Substantia nigra (tissue), 51 donors: ENCODE measurements at places on chromosomes 7 and 10.

- DNase-seq: no peak
Observed at GRCh38 chr10:121675344-121675743, 77.1 kb upstream of the FGFR2 start.

GRCh38 chr10:90925079-90926029 lies 4.5 kb upstream of the ANKRD1 start:
- DNase-seq: no peak

DNA sequence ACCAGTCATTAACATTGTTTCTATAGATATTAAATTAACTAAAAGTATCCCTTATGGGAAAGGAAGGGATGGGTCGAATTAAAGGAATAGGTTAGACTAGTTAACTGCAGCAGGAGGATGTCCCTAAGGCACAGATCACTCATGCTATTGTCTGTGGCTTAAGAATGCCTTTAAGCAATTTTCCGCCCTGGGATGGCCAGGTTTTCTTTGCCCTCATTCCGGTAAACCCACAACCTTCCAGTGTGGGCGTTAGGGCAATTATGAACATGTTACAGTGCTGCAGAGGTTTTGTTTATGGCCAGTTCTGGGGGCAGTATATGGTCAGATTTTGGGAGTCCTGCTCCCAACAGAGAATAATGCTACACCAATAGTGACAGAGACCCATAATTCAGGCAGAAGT lies 139.3 kb upstream of the CDK13 start:
- DNase-seq: no peak

- no peak for DNase-seq
Observed at GRCh38 chr7:38411404-38411803, 138.0 kb upstream of the TARP start.

- DNase-seq: no peak
Observed at GRCh38 chr7:18461785-18462467, 33.6 kb upstream of the HDAC9 start.

DNA sequence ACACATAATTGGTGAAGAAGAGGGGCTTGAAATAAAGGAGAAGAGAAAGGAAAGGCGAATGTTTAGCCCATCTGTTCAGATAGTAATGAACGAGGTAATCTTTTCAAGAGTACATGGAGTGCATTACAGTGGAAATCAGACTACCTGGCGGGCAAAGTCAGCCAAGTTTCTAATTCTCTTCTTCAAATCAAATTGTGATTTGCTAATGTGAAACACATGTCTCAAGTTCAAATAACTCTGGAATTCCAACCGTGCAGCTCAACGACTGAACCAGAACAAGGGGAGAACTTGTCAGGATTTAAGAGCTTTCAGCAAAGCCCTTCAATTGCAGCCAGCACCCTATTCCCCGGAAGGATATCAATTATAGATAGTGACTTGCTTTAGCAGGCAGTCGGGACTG lies 216.9 kb downstream of the GLI3 start:
- DNase-seq: no peak

GRCh38 chr10:97328646-97329453 lies 5.7 kb downstream of the FRAT2 start:
- no peak for DNase-seq

DNA sequence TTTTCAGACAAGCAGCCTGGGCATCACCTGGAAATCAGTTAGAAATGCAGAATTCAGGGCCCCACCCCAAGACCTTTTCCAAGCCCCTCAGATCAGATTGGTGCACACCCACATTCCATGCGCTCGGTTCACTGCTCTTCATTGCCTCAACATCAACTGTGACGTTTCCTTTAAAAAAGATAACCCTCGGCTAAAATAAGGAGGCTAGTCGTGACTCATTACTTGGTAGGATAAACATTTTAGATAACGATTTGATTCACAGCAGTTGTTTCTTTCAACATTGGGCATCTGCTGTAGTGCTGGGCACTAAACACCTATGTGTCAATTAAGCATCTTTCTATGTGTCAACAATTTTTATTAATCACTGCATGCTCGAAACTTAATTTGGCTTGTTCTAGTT lies 191.1 kb upstream of the LRGUK start:
- no peak for DNase-seq

GRCh38 chr7:102450242-102450641 lies 14.4 kb downstream of the ALKBH4 start:
- no peak for DNase-seq

DNA sequence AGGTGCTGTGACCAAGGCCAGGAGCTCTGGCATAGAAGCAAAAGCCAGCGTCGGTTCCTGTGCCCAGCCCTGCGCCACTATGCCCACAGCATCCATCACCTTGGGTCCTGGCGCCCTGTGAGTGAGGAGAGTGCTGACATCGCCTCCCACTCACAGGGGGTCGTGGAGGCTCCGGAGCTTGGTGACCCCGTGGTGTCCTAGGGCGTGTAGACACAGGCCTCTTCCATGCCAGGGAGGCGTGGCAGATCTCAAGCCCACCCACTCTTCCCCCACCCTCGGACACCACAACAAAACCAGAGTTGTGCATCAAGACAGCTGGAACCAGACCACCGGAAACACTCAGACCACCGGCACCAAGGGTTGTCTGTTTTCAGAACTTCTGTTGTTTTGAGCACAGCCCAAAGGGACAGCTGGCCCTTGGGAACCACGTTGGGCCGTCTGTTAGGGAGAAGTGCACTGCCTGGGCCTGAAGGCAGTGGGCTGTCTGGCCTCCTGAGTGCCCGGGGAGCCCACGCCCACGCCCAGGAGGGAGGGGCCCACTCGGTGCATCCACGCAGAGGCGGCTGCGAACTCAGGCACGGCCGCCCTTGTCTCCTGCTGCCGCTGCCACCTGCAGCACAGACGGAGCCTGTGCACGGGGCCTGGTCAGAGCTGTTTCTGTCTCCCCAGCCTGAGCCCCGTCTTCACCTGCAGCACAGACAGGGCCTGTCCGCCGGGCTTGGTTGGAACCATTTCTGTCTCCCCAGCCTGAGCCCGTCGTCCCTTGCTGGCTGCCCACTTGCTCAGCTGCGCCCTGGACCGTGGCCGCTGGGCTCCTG lies 106.3 kb downstream of the INPP5A start:
- no peak for DNase-seq

- no peak for DNase-seq
Observed at GRCh38 chr10:131949041-131949862, 32.5 kb downstream of the BNIP3 start.

DNA sequence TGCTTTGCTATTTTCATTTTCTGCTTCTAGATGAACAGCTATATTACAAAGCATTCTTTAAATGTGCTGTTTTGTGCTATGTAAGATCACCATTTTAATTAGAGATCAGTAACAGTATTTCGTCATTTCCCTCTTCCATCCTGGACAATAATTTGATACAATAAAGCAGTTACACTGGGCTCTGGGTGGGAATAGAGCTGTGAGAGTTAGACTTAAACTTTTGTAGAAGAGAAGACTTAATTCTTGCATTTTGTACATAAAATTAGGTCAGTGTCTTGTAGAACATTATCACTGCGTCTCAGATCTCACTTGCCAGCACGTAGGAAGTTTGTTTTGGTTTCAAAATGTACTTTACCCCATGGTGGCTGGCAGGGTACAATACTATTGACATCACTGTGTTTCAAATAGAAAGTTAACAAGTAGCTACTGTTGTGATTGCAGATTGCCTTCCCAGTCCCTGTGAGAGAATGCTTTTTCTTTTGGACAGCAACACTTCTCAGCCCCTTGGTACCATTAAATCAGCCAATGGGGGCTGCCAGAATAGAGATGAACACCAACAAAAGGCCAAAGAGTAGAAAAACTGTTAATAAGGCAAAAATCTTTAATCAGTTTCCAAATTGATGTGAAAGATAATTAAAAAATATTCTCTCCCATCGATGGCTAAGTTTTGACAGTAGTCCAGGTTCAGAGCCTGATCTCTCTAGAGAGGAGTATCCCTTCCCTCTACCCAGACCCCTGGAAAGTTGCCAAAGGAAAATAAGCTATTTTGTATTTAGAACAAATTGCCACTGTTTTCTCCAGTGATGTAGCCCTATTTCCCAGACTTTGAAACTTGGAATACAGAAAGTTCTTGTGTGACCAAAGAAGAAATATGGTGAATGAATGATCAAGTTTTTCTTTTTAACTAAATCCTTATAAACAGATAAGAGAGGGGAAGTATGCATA lies 35.1 kb downstream of the SMNDC1 start:
- DNase-seq: no peak

GRCh38 chr7:3282457-3282856 lies 18.6 kb upstream of the SDK1 start:
- DNase-seq: no peak

- no peak for DNase-seq
Observed at GRCh38 chr7:155313096-155313495, 15.4 kb downstream of the INSIG1 start.

- no peak for DNase-seq
Observed at GRCh38 chr10:86335831-86336230, 30.8 kb downstream of the GRID1 start.

GRCh38 chr7:52270301-52270700 lies 765.1 kb upstream of the POM121L12 start:
- no peak for DNase-seq

DNA sequence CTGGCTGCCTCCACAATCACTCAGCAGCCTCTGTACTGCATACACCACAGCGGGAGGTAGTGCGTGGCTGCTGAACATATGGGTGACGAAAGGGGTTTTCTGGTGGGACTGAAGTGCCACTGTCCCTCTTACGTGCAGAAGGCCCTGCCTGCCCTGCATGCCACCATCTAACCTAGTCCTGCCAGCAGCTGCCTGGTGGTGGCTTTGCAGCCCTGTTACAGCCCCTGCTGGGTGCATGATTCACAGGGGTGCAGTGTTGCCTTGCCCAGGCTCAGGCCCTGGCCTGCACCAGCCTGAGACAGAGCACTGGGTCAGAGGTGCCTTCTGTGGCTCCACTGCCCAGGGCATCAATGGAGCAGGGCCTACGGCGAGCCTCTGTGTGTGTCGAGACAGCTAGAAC lies 50.1 kb downstream of the SYPL1 start:
- DNase-seq: no peak

DNA sequence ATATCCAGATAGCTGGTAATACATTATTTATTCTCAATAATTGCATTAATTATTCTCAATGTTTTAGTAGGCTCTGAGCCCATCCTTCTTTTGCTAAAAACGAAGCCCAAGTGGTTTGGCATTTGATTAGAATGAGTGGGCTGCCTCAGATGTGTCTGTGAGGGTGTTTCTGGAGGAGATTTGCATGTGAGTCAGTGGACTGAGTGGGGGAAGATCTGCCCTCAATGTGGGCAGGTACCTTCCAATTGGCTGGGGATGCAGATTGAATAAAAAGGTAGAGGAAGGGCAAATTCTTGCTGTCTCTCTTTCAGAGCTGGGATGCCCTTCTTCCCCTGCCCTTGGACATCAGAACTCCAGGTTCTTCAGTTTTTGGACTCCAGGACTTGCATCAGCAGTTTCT lies 290.6 kb upstream of the SMIM30 start:
- no peak for DNase-seq

DNA sequence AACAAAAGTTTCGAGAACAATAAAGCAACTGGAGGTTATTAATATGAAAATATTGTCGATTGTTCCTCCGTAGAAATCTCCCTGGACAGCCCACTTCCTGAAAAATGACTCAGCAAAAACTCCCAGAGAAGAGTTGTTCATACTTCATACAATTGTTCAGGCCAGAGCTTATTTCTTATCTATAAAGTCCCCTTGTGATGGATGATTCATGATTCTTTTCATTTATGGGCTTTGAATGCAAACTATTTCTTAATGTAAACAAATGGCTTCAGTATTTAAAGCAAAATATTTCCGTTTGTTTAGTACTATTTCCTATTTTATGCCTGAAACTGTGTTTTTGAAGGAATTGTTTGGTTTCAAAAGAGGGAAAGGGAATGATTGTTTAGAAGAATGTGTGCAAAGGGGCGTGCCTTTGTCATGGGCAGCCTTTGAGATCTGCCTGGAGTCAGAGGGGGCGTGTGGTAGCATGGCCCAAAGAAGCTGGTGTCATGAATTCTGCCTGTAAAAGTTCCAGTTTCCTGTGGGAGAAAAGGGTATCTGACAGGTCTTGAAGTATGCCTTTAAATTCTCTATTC lies 26.2 kb upstream of the EXOC6 start:
- DNase-seq: no peak

- DNase-seq: no peak
Observed at GRCh38 chr7:78786055-78786454, 667.4 kb downstream of the MAGI2 start.

GRCh38 chr10:17085011-17085725 lies 44.4 kb downstream of the CUBN start:
- DNase-seq: no peak

- DNase-seq: no peak
Observed at GRCh38 chr7:12898004-12898403, 210.6 kb downstream of the ARL4A start.

GRCh38 chr10:124530215-124530665 lies 68.6 kb downstream of the LHPP start:
- peak; percentile 86 for DNase-seq

- no peak for DNase-seq
Observed at GRCh38 chr7:49805371-49806007, 32.1 kb downstream of the VWC2 start.

DNA sequence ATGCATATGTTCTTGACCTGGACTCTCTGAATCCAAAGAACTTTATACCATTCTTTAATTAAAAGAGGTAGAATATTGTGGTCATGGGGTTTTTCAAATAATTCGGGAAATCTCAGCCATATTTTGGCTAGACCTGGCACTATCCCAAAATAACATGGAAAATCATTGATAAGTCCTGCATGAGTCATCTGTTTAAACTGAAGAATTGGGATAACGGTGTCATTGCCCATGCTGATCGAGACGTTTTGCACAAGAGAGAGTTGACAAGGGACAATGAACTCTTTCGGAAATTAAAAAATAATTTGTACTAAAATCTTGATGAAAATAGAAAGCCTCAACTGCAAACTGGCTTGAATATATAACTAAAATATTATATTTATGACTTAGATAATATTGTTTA lies 19.9 kb upstream of the ABCB4 start:
- no peak for DNase-seq

GRCh38 chr7:134220236-134220635 lies 93.1 kb downstream of the LRGUK start:
- DNase-seq: no peak

DNA sequence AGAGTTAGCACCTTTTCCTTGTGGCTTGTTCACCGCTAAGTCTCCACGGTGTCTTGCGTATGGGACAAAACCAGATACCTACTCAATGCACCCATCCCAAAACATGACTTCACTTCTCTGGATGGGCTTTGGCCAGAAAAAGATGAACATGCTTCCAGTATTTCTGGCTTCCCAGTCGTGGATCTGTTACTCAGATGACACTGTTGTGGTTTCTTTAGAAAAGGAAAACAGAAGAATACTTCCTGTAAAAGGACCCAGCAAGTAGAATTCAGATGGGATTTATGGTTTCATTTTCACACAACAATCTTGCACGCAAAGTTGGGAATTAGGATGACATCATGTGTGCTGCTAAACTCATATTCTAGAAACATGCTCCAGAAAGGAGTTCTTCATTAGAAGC lies 216.7 kb downstream of the ADAM12 start:
- no peak for DNase-seq

- no peak for DNase-seq
Observed at GRCh38 chr7:96624954-96625353, 84.7 kb downstream of the SEM1 start.

GRCh38 chr10:44820094-44820493 lies 91.0 kb upstream of the TMEM72 start:
- DNase-seq: no peak
